DMS 273 treated with DMSO at 0.1 percent for 48 hours (cell line): ENCODE measurements at places on chromosomes 1 and 21.

DNA sequence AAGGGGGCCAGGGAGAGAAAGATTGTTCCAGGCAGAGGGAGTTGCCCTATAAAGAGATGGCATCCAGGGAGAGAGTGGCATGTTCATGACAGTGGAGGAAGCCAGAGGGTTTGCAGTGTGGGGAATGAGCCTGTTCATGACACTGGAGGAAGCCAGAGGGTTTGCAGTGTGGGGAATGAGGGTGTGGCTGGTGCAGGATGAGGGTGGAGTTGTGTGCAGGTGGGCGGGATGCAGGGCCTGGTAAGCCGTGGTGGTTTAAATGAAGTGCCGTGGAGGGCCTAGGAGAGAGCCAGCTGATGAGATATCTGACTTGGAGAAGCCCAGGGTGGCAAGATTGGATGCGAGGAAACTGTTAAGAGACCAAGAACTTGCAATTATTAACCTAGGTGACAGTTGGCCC lies 131.8 kb downstream of the CAMTA1 start:
- no peak for DNase-seq

DNA sequence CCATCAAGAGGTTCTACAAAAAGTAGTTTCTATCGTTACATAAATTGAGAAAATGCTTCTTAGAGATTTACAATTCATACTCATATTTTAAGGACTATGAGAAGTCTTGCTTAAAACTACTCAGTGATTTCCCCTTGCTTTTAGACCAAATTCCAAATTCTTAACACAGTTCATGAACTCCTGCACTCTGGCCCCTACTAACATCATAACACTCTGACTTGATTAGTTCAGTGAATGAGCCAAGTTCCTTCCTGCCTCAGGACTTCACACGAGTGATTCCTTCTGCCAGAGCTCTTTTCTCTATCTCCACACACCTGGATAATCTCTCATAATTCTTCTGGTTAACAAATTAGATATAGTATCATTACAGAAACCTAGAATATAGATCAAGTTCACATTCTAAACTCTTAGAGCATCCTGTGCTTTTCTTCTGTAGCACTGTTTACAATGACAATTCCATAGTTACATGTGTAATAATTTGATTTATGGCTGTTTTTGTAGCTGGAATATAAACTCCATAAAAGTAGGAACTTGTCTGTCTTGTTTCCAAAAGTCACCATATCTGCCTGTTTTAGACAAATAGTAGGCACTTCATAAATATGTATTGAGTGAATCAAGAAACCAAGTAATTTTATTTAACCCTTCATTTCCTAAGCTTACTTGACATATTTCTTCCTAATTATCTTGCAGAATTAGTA lies 59.9 kb downstream of the NUF2 start:
- no peak for DNase-seq

DNA sequence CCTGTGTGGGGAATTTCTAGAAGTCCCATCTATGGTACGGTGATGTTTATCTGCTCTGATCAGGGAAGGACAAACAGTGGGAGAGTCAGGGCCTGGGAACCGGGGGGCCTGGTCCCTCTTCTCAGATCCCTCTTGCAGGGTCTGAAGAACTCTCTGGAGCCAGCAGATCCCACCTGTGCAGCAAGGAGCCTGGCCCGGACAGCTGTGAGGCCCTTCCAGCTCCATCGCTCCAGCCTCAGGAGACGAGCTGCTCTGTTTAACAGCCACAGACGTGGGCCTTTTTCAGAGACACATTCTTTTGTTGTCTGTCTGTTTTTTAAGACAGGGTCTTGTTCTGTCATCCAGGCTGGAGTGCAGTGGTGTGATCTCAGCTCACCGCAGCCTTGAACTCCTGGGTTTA lies 14.5 kb downstream of the C1orf174 start:
- no peak for DNase-seq

- no peak for DNase-seq
These were observed at the start of gene DMRTB1 for GRCh38 chr1:53459321-53460175. Gene DMRTB1 (plus strand): TSS chr1:53459399. CDS start chr1:53459454, 55 bp downstream.

GRCh38 chr1:33072707-33073106 lies 8.2 kb upstream of the AZIN2 start:
- DNase-seq: no peak

DNA sequence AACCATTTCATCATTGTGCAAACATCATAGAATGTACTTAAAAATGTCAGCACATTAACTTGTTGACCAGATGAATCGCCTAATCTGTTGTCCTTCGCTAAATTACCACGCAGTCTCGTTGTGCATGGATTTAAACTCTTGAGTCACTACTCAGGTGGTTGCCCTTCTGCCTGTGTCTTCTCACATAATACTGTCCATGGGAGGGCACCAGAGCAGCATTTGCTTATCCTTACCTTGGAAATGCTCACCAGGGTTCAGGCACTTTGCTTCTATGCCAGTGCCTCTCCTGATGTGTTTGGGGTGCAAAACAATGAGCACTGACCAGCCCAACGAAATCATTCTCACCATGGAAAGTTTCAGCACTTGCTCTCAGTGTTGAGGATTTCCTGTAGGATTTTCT lies 559.9 kb downstream of the RWDD3 start:
- DNase-seq: no peak

DNA sequence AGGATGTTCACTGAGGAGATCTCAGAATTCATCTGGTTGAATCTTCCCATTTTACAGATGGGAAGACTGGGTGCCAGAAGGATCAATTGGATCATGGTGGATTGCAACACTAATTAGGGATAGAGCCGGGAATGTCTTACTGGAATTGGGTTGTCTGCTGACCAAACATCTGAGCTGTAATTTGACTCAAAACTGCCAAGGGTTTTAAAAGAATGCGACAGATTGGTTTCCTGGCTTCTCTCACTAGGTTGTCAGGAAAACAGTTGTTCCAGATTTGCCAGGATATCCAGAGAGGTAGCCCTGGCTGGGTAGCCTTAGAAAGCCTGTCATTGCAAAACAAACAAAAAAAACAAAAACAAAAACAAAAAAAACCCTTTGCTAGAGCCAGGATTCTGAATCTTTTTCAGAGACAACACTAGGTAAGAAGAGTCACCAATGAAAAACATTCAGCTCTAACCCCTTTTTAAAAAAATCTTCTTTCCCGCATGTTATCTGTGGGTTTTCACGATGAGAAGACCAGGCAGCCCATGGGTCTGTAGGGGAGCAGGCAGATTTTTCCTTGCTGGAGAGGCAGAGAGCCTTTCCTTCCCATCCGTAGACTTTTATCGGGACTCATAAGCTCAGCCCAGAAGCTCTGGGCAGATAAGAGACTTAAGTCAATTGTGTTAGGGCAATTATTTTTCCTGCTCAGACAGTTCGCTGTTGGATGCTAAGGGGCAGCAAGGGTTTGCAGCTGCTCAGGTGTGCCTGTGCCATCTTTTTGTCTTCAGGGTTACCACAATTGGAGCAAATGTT lies 418.9 kb downstream of the PRDM2 start:
- DNase-seq: peak; percentile 5

- DNase-seq: no peak
These were observed 3.3 kb upstream of the NT5C1A start for GRCh38 chr1:39675220-39675619.

DNA sequence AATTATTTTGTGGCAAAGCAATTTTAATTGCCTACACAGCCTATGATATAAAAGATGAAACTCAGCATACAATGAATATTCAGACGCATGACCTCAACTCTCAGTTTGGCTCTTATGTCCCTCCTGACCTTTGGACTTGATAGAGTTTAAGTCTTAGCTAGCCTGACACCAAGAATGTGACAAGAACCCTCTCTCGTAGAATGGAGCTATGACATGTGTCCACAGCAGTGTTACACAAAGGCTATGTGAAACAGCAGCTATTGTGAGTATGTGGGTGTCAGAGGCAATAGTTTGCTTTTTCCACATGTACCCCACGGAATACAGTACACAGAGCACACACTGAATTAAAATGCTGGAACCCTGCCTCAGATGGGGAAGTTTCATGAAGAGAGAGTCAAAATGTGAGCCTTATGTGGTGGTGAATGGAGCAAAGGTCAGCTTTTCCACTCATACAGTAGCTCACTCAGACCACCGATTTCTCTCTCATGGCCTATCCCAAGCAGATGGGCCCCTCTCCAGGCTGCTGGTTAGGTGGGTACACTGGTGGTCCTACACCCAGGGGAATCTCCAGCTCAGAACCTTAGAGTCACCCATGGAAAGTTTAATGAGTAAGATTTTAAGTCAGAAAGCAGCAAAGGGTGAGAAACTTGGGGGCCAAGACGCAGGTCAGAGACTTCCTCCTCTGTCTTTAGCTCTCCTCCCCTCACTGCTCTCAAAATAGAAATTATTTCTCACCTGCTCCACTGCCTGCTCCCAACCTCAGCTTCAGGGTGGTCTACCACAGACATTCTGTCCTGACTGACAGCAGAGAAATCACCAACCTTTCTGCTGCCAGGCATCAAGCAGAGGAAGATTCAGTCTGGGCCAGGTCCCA lies 10.1 kb upstream of the XCL2 start:
- DNase-seq: no peak

- DNase-seq: no peak
These were observed 1.7 kb upstream of the ZBTB18 start for GRCh38 chr1:244049162-244050013.

- no peak for DNase-seq
These were observed 171.5 kb upstream of the TMEM51 start for GRCh38 chr1:14982029-14982428.

- DNase-seq: no peak
These were observed 4.0 kb upstream of the S100A3 start for GRCh38 chr1:153553096-153553495.

GRCh38 chr1:21822349-21822748 lies 10.3 kb downstream of the LDLRAD2 start:
- DNase-seq: no peak

GRCh38 chr1:109050228-109050995 lies 8.5 kb upstream of the WDR47 start:
- DNase-seq: no peak

DNA sequence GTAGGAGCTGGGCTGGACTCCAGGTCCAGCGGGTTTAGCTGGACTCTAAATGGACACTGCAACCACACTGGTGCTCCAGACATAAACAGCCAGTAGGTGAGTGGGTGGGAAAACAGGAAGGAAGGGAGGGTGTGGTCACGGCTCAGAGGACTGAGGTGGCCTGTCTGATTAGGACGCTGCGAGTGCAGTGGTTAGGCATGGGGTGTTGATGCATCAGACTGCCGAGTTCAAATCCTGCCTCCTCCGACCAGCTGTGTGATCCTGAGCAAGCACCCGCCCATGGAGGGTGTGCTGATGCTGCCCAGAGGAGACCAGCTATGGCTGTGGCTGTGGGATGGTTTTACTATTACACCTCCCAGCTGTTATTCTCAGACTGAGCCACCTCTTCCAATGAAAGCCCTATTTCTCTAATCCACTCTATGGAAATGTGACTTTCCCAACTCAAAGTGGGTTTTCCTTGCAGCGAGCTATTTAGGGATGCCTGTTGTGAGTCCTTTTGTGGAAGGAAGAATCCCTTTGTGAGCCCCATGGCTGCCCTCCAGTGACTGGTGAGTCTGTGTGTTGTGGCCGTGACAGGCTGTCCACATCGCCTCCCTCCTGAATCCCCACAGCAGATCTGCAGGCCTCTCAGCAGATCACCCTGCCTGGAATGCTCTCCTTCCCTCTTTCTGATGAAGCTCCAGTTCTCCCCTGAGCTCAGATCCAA lies 56.6 kb upstream of the EDN2 start:
- no peak for DNase-seq

DNA sequence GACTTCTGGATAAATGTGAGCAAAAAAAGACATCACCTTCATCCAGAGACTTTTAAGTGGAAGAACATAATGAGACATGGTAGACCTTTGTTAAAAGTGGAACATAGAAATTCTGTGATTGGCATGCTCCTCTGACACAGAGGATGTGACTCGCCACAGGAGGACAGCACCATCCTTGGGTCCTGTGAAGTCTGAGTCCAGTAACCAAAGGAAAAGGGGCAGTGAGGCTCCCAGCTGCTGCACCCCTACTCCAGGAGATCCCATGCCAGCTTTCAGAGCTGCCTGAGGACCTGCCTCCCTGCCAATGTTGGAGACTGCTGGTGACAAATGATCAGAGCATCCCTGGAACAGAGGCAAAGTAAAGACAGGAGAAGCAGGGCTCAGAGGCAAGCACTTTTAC lies 136.2 kb downstream of the BRINP2 start:
- no peak for DNase-seq

DNA sequence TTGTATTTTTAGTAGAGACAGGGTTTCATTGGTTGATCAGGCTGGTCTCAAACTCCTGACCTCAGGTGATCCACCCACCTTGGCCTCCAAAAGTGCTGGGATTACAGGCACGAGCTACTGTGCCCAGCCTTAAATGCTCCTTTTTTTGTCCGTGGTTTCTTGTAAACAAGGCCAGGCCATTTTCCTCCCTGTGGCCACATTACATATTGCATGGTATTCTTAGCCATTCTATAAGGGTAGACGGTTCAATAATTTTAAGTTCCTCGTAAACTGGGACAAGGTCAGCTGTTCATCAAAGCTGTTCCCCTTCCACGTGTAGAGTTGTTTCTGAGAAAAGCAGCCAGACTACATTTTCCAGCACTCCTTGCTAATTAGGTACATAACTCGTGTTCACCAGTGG lies 10.3 kb upstream of the LUZP1 start:
- DNase-seq: no peak

DNA sequence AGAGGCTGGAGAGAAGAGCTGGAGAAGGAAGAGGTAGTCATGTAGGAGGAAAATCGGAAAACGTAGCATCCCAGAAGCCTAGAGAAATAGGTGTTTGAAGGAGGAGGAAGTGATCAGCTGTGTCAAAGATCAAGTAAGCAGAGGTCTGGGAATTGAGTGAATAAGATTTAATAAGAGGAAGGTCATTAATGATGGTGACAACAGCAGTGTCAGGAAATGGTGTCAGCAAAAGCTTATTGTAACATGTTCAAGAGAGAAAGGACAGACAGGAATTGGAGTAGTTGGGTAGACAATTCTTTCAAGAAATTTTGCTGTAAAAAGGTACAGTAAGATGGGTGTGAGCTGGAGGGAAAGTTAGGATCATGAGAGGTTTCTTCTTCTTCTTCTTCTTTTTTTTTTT lies 41.6 kb upstream of the SLC6A9 start:
- DNase-seq: no peak

DNA sequence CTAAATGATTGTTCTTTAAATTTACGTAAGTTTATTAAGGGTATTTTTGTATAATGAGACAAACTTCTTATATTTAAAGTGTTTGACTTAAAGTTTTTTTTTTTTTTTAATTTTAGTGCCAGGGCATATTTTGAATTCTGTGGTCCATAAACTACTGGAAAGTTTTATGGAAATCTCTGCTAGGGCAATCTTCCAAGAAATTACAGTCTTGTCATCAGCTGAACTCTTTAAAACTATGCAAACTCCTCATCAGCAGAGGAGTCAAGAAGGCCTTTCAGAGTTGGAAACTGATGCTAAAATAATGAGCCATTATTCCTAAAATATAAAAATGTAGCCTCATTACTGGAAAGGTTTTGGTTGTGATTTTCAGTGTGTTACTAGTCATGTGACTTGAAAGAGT lies 1201.9 kb downstream of the BRINP3 start:
- no peak for DNase-seq

- no peak for DNase-seq
These were observed 358.9 kb downstream of the DISC1 start for GRCh38 chr1:231985296-231986023.

GRCh38 chr1:3623441-3624199 lies 1.2 kb upstream of the TPRG1L start:
- DNase-seq: no peak

- DNase-seq: no peak
These were observed 3.9 kb upstream of the CLCA1 start for GRCh38 chr1:86464819-86465218.
